Hepatic stellate cell (primary cell): ENCODE measurements at places on chromosomes 7 and 10.
A peak's percentile ranks its signal among the peaks of the same experiment; 100 is the strongest.

- no peak for DNase-seq
These were observed 268.6 kb downstream of the BAMBI start for GRCh38 chr10:28945959-28946358.

GRCh38 chr7:7157887-7158271 is 24.5 kb upstream of the C1GALT1 start:
- peak; percentile 26 for DNase-seq

DNA sequence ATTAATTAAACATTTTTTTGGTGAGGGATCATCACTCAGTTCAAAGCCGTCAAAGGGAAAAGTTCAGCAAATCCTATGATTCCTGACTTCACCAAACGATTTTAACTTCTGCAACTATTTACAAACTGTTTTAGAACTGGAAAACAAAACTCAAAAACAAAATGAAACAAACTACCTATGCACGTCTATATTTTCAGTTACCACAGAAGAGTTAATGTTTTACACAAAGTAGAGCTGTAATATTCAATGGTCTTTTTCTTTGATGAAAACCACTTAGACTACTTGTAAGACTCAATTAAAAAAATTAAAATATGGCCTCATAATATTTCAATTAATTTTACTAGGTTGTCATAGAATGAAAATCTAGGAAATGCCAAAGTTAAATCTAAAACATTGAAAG is 131.5 kb downstream of the ATE1 start:
- no peak for DNase-seq

DNA sequence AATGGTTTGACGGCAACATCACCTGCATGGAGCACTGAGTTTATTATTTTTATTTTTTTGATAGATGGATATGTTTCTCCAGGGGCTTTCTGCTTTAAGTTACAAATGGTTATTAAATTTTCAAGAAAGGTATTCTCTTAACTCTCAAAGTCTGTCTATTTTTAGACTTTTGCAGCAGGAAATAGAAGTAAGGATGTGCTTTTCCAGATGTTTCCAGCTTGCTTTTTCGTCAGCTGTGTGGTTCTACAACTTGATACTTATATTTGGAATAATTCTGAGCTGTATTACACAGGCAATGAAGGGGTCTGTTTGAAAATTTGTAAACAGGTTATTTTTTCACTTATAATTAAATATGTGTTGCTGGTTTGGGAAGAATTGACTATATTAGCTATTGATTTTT is 69.0 kb downstream of the CACNB2 start:
- DNase-seq, result no peak

DNA sequence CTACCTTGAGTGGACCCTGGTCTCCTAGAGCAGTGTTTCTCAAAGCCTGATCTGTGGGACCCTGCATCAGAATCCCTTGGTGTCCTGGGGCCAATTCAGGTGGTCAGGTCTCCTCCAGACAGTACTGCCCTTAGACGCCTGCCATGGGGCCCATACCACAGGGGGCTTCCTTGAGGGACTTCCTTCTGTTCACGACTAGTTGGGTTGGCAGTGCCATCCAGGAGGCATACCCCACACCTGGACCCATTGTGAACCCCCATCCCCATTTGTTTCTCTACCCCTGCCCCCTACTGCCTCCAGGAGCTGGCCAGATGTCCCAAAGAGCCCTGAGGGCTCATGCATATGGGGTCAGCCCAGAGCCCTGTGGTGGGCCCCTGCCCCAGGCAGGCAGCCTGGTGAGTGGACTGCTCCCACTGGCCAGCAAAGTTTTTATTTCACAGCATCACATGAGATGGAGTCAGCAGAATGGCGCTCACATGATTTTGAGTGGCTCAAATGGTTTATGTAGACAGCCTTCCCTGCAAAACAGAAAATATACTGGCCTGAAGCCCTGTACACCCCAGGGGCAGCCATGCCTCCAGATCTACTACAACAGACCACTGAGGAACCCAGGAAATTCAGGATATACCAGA is 259.9 kb upstream of the ZMIZ1 start:
- no peak for DNase-seq

- peak; percentile 5 for DNase-seq
These were observed 582.4 kb upstream of the FZD8 start for GRCh38 chr10:36224431-36224985.

DNA sequence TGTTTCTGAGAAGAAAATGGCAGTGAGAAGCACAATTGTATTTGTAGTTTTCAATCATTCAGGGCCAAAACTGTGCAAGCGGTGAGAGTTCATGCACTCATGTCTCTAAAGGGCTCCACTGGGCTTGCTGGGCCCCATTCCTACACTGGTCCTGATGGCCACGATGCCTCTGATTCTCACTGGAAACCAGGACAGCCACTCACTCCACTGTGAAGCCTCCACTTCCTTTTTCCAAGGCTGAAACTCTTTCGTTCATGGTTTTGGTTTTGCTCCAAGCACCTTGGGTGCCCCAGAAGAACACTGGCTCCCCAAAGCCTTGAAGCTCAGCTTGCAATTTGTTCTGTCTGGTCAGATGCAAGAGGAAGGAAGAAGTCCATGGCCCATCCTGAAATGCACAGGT is 390.0 kb upstream of the MKI67 start:
- DNase-seq, result no peak

DNA sequence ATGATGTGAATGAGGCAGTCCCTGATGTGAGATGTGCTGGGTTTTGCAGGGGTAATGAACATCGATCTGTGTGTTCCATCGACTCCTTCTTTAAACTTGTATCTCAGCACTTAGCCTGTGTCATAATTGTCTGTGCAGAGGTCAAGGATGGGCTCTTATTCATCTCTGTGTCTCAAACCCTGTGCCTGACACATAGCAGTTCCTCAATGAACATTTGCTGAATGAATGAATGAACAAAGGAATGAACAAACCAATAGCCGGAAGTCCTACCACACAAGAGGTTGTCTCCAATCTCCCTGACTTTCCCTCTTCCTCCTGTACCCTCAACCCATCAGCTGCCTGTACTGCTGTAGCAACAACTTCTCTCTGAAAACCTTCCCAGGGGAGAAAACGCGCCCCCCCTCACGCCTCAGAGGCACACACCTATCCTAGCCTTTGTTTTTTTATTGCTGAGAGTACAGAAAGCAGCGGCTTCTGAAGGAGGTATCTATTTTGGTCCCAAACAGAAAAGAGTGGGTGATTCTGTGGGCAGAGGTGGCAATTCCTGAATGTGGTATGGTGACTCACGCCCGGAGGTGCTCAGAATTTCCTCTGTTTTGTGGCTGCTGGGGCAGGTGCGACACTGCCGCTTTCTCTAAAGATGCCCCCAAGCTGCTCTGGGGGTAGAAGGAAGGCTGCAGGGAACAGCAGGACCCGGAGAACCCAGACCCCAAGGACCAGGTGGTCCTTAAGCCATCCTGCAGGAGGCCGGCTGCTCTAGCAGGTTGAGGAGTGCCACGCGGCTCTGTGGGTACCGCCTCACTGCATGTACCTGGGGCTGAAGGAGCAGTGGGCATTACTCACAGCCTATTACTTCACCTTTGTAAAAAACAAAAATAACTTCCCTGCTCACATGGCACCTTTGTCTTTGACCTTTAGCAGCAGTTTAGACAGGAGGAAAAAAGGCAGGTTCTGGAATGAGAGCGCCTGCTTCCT is 9.6 kb downstream of the IL2RA start:
- DNase-seq, result no peak

- DNase-seq, result no peak
These were observed 243.7 kb upstream of the SP8 start for GRCh38 chr7:21030237-21030871.

DNA sequence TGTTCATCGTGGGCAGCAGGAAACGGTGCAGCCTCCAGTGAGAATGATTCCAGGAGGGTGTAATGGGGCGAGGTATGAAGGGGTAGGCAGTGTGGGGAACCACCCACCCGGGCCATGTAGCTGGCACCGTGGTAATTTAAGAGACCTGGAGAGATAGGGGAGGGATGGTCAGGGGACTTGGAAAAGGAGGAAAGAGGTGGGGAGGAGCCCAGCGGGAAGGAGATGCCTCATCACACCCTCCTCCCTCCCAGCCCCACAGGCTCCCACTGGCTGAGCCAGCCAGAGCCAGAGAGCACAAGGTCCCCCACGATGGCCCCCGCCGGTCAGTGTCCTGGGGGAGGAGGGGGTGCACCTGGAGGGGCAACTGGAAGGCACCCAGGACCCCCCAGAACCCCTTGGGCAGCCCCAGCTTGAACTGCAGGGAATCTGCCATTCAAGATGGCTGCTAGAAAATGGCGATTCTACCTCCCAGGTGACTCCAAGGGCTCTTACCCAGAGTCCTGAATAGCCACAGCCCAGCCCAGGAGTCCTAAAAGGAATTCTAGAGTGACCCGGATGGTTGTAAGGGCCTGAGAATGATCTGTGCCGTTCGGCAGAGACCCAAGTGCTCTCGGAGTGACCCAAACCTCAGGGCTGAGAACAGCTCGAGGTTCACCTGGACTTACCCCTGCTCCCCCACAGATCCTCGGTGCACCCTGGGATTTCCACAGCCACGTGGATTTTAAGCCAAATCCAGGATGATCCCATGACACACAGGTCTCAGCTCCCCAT is 28.8 kb downstream of the CALML3 start:
- no peak for DNase-seq

- no peak for DNase-seq
These were observed 4.9 kb downstream of the PCOLCE start for GRCh38 chr7:100607111-100607510.

GRCh38 chr10:77084431-77085144 is 553.0 kb downstream of the KCNMA1 start:
- DNase-seq, result no peak

- DNase-seq, result no peak
These were observed 11.6 kb upstream of the MNX1 start for GRCh38 chr7:157021871-157022680.

GRCh38 chr7:139743967-139744767 is 33.6 kb downstream of the HIPK2 start:
- peak; percentile 28 for DNase-seq

DNA sequence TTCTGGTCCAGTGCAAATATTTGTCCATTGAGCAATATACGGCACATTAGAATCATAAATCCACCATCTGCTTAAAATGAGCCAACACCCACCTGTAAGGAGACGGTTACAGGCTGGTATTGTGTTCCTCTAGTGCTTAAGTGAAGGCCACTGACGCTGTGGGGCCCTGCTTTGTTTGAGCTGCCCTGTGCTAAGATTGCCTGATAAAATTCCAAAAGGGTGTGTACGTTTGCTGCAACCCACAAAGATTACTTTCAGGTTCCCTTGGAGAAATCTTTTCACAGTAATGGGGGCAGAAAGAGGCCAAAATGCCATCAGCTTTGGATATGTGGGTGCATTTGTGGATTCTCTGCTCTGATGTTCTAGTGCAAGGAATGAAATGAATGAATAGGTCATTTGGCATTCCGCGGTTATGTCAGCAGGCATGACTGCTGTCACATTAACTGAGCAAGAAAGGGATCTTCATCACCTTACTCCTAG is 34.4 kb downstream of the AGR3 start:
- no peak for DNase-seq

GRCh38 chr10:70694418-70695141 is 22.3 kb downstream of the ADAMTS14 start:
- peak; percentile 31 for DNase-seq

- no peak for DNase-seq
These were observed 88.9 kb downstream of the KCNMA1 start for GRCh38 chr10:77548671-77549070.

GRCh38 chr10:18399158-18399557 is 252.2 kb downstream of the NSUN6 start:
- DNase-seq, result no peak

DNA sequence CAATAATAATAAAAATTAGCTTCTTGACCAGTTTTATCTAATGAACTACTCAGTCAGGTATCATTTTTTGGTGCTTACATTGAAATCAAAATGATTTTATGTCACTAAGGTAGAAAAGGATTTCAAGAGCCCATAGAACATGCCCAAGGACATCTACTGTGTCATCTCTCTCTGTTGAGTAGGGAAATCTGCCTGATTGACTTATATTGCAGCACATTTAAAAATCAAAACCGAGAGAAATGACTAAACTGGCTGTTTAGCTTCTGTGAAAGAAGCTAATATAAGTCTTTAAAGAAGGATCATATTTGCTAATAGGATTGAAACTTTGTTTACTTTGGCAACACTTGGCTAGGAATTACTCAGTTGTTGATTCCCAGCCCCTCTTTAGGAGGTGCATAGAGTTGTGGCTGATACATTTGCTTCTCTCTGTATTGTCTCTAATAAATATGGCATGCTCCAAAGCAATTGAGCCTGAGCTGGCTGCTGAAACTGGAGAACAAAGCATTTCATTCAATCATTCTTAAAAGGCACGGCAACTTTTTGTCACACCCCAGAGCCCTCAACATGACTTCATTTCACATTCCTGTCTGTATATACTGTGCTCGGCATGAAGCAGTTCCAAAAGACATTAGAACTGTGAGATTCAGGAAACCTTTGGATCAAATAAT is 1096.9 kb upstream of the POT1 start:
- no peak for DNase-seq
